ENCODE measurements at places on chromosomes 6 and 20.

DNA sequence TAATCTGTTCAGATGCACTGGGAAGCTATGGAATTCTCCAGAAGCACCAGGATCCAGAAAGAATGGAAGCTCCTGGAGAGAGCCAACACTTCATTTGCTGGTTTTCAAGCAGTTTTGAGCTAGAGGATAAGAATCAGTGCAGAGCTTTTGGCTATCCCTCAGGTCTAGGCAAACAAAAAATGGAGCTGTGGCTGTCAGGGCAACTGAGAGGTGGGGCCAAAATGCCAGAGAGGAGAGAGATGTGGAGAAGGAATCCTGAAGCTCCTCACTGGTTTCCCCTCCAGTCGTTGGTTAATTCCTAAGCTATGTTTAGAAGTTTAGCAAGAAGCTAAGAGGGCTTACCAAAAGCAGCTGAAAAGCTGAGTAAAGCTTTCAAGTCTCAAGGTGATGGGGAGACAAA is 294.2 kb upstream of the JARID2 start:
- H3K4me3 ChIP-seq = no peak overlapping the region
- H3K27ac ChIP-seq = no peak overlapping the region
- DNase-seq = no peak
- no peaks in the 10 kb centered on the region for H3K4me1 ChIP-seq
- peaks cover 4% of the 10 kb centered on the region for H3K36me3 ChIP-seq

- no peaks in the 10 kb centered on the region for H3K36me3 ChIP-seq
- peaks cover 24% of the 10 kb centered on the region for H3K4me1 ChIP-seq
- H3K27me3 ChIP-seq = peaks cover 11% of the 10 kb centered on the region
Measured at GRCh38 chr6:144320741-144321140, 35.6 kb downstream of the UTRN start.

GRCh38 chr6:24358219-24358821 is 461 bp upstream of the DCDC2 start:
- DNase-seq = no peak
- peak overlapping the region; percentile 74 for H3K4me3 ChIP-seq
- peaks cover 14% of the 10 kb centered on the region for H3K4me1 ChIP-seq
- no peak overlapping the region for H3K27ac ChIP-seq
- no peaks in the 10 kb centered on the region for H3K36me3 ChIP-seq

- H3K4me3 ChIP-seq = peak overlapping the region; percentile 4
- peak overlapping the region; percentile 42 for H3K27ac ChIP-seq
- peak; percentile 52 for DNase-seq
- peaks cover 11% of the 10 kb centered on the region for H3K4me1 ChIP-seq
- no peaks in the 10 kb centered on the region for H3K27me3 ChIP-seq
Measured at GRCh38 chr6:122798099-122798641, 9.1 kb downstream of the SMPDL3A start.

DNA sequence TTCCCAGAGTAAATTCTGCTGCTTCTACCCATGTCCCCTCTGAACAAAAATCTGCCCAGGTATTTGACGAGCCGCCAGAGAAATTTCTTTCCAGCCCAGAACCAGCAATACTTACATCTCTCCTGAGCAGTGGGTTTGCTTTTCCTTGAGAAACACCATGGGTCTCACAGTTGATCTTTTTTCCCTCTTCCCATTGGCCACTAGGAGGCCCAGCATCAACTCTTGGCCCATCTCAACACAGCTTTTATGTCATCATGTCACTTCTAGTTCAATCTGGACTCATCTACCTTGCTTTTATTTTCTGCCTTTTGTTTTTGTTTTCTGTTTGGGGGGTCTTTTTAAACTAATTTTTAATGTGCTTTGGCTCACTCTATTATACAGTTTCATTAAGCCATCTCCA is 18.8 kb downstream of the MAFB start:
- no peaks in the 10 kb centered on the region for H3K36me3 ChIP-seq
- DNase-seq = no peak
- no peak overlapping the region for H3K4me3 ChIP-seq
- H3K4me1 ChIP-seq = no peaks in the 10 kb centered on the region

- H3K27me3 ChIP-seq = no peaks in the 10 kb centered on the region
- H3K4me3 ChIP-seq = no peak overlapping the region
- peaks cover 24% of the 10 kb centered on the region for H3K36me3 ChIP-seq
- H3K27ac ChIP-seq = no peak overlapping the region
Measured at GRCh38 chr6:16306334-16306733, 67.9 kb downstream of the GMPR start.

DNA sequence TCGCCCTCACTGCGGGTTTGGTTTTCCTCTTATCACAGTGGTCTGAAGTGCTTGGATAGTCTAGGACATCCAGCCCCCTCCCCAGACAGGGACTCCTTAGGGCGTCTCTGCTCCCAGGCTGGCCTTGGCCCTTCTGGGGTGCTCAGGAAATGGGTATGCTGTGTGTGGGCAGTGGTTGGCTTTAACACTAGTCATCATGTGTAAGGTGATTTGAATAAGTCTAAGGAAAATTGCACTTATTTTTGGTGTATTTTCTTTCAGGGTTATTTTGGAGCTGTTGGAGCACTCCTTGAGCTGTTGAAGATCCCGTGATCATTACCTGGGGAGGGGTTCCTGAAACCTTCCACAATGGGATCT is 33.8 kb downstream of the PANK2 start:
- DNase-seq = no peak
- H3K4me3 ChIP-seq = no peak overlapping the region
- H3K36me3 ChIP-seq = peaks cover 53% of the 10 kb centered on the region

GRCh38 chr6:49401063-49401462 is 62.0 kb downstream of the MMUT start:
- no peaks in the 10 kb centered on the region for H3K27me3 ChIP-seq
- H3K27ac ChIP-seq = no peak overlapping the region
- H3K4me1 ChIP-seq = no peaks in the 10 kb centered on the region
- no peak for DNase-seq

DNA sequence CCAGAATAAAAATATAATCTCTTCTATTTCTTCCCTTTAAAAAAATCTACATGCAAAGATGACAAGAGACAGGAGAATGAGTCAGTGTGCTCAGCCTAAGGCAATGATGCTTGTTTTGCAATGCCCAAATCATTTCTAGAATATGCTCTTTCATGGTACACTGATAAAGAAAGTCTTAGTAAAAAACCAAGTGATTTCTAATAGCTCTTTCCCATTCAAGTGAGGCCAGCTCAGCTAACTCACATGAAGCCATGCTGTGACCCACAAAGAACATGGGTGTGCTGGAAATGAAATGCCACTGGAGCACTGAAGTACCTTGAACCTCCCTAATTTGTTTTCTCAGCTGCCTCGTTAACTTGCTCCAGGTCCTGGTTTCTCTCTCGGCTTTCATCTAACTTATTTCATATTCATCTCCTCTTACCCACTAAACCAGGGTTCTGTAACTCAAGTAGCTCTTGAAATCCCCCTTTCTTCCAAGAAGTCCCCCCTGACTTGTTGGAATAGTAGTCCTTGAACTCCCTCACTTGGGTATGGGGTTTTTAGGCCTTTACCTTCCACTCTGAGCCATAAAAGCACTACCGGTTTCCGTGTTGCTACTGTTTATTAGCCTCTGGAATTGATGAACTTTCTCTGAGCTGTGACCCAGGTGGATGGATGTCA is 92.7 kb downstream of the IRF4 start:
- H3K4me3 ChIP-seq = peak overlapping the region; percentile 50
- DNase-seq = peak; percentile 68
- peaks cover 35% of the 10 kb centered on the region for H3K36me3 ChIP-seq
- peak overlapping the region; percentile 83 for H3K27ac ChIP-seq
- peaks cover 62% of the 10 kb centered on the region for H3K4me1 ChIP-seq
- H3K27me3 ChIP-seq = no peaks in the 10 kb centered on the region

GRCh38 chr6:21132856-21133838 is 460.4 kb upstream of the SOX4 start:
- no peaks in the 10 kb centered on the region for H3K27me3 ChIP-seq
- H3K4me1 ChIP-seq = no peaks in the 10 kb centered on the region
- H3K27ac ChIP-seq = no peak overlapping the region
- H3K4me3 ChIP-seq = no peak overlapping the region
- DNase-seq = no peak

GRCh38 chr6:27565839-27566779 is 93.2 kb upstream of the ZNF184 start:
- peak overlapping the region; percentile 28 for H3K4me3 ChIP-seq
- no peak overlapping the region for H3K27ac ChIP-seq
- DNase-seq = no peak
- peaks cover 82% of the 10 kb centered on the region for H3K27me3 ChIP-seq

GRCh38 chr6:110140650-110141049 is 38.8 kb downstream of the WASF1 start:
- H3K4me3 ChIP-seq = no peak overlapping the region
- H3K4me1 ChIP-seq = no peaks in the 10 kb centered on the region
- no peak overlapping the region for H3K27ac ChIP-seq
- H3K27me3 ChIP-seq = peaks cover 2% of the 10 kb centered on the region

- H3K27ac ChIP-seq = no peak overlapping the region
- no peak for DNase-seq
- no peaks in the 10 kb centered on the region for H3K36me3 ChIP-seq
- H3K27me3 ChIP-seq = peaks cover 45% of the 10 kb centered on the region
Measured at GRCh38 chr20:4578375-4578774, 143.3 kb upstream of the PRND start.

DNA sequence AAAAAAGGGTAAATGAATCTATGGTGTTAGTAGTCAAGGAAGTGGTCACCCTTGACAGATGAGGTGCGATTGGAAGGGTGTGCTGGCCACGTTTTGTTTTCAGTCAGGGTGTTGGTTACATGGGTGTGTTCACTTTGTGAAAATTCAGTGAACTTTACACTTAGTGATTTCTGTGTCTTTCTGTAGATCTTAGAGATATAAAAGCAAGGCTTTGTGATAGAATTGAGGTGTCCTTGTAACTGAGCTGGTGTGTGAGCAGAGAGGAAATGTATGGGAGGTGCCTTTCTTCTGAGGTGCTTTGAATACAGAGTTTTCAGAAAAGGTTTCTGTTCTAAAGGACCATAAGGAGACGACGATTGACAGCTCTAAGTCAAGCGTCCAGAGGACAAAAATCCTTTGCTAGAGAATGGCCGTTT is 90.5 kb downstream of the SAMD3 start:
- no peaks in the 10 kb centered on the region for H3K27me3 ChIP-seq
- peaks cover 69% of the 10 kb centered on the region for H3K4me1 ChIP-seq
- H3K4me3 ChIP-seq = peak overlapping the region; percentile 56
- peaks cover 64% of the 10 kb centered on the region for H3K36me3 ChIP-seq

DNA sequence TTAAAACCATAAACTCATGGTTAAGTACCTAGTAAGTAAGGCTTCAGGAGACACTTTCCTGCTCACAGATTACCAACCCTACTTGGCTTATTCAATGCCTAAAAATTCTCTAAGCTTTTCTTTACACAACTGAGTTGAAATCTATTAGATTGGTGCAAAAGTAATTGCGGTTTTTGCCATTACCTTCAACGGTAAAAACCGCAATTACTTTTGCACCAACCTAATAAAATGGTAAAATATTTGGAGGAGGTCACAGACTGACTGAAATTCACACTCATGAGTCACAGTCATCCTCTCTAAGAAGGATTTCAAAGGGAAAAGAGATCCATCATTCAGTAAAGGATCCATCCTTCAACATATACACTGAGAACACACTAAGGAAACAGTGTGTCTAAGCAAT is 25.9 kb downstream of the PKHD1 start:
- peaks cover 9% of the 10 kb centered on the region for H3K4me1 ChIP-seq
- H3K27ac ChIP-seq = no peak overlapping the region
- peaks cover 18% of the 10 kb centered on the region for H3K27me3 ChIP-seq
- H3K36me3 ChIP-seq = no peaks in the 10 kb centered on the region
- H3K4me3 ChIP-seq = no peak overlapping the region

DNA sequence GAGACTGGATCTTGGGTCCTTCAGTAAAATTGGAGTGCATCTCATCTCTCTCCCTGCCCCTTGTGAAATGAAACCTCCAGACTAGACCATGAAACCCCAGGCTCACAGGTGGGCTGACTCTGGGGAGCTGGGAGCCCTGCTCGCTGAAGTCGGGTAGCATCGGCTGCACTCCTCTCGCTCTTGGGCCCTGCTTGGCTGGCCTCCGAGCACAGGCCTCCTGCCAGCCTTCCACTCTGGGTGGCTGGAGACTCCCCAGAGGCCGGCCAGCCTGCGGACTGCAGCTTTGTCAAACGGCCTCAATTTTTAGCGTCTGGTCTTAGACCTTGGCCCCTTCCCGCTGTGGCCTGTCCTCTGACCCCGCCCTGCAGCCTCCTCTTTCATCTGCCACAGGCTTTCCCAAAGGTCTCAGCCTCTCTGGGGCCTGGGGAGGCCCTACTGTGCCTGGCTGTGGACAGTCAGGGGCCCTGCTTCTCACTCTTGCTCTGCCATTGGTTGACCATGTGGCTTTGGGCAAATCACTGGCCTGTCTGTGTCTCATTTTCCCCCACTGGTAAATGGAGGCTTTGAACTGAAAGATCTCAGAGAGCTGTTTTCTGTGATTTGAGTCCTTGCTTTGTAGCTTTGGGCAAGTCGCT is 45.1 kb downstream of the SRC start:
- H3K27ac ChIP-seq = no peak overlapping the region
- H3K36me3 ChIP-seq = no peaks in the 10 kb centered on the region
- no peak overlapping the region for H3K4me3 ChIP-seq
- no peaks in the 10 kb centered on the region for H3K27me3 ChIP-seq
- no peak for DNase-seq

- no peak overlapping the region for H3K27ac ChIP-seq
- H3K36me3 ChIP-seq = no peaks in the 10 kb centered on the region
- no peak for DNase-seq
- H3K4me3 ChIP-seq = no peak overlapping the region
- no peaks in the 10 kb centered on the region for H3K4me1 ChIP-seq
Measured at GRCh38 chr20:64140956-64141355, 23.3 kb upstream of the MYT1 start.
